Right kidney (tissue), 9 donors: ENCODE measurements at places on chromosomes 1 and 21.

GRCh38 chr1:157584503-157584902 is 13.4 kb downstream of the FCRL4 start:
- no peak for DNase-seq

DNA sequence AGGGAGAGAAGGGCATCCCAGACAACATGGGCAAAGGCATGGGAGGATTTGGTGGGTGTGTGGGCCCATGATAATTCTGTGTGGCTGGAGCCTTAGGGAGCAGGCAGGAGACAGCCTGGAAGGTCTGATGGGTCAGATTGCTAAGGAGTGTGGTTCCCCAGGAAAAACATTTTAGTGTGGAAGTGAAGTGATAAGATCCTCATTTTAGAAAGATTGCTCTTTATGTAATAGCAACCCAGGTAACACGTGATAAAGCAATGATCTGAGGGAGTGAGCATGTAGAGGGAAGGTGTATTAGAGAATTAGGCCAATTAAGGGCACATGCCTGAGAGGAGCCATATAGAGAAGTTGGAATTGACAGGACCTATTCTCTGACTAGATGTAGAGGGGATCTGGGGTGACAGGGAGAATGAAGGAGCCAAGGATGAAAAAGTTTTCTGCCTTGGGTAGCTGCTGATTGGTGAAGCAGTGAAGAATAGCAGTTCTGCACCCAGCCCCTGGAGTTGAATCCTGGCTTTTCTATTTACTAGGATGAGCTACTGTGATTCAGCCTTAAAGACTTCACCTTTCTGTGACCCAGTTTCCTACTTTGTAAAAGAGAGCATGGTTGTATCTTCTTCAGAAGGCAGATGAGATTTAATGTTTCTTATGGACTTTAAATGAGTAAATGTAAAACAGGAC is 18.7 kb upstream of the SLAMF6 start:
- no peak for DNase-seq

DNA sequence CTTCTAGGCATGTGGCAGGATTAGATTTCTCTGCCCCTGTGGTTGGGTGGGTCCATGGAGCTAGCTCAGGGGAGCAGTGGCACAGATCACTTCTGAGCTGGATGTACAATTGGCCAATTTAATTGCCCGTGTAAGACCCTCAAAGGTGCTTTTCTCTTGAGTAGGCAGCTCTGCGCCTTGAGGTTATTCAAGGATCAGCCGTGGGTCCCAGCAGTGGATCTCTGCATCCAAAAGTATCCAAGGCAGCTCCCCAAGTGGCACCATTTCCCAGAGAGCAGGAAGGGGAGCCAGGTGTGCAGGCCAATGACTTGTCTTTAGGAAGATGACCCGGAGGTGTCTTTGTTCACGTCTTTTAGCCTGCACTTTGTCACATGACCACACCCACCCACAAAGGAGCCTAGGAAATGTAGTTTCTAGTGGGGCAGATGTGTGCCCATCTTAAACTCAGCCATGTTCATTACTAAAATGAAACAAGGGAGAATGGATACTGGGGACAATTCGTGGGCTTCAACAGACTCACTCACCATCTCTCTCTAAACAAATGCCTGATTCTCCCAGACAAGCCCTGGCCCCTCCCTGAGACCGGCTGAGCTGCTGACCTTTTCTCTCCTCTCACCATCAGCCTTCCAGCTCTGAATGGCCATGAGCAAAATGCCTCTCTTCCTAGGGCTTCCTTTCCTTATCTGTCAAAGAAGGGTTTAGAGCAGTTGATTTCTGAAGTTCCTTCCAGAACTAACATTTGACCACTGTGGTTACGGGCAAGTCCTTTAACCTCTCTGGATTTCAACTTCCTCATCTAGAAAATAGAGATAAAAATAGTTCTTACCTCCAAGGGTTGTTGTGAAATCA is 41.4 kb upstream of the TENT5C start:
- no peak for DNase-seq

DNA sequence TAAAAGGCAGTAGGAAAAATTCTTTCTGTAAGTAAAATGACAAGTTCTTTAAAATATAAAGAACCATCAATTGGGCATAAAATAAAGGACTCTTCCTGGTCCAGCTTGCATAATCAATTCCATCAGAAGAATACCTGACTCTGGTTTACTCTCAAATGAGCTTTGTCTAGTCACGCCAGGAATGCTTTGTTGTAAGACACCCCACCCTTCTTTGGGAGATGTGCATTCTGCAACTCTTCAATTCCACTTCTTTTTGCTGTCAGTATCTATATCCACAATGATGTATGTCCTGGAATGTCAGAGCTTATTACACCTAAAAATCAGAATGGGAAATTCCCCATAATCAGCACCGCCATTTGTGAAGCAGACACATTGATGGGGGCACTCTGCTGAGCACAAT is 76.1 kb downstream of the PTPN14 start:
- DNase-seq, result no peak

DNA sequence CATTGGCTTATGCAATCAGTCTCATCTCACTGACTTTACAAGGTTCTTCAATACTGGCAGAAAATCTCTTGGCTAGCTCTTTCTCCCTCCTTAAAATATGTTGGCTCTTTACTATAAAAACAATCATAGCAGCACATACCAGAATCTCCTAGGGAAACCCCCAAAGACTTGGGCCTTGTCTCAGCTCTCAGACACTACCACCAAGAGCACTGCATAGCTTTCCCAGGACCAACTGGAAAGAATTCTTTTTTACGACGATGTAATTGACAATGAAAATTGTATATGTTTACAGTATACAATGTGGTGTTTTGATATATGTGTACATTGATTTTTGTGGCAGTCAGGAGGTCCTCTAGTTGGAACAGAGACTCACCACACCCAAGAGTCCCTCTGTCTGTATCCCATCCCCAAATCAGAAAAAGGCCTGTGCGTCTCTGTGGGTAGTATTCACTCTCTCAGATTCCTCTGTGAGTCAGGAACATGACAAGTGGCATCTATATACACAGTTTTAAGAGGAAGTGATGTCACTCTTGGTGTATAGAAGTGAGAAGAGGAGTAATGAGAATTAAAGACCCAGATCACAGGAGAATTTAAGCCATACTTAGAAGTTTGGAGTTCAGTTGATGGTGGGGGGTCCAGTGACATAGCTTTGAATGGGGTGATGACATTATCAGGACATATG is 21.1 kb downstream of the SMAP2 start:
- DNase-seq, result no peak

DNA sequence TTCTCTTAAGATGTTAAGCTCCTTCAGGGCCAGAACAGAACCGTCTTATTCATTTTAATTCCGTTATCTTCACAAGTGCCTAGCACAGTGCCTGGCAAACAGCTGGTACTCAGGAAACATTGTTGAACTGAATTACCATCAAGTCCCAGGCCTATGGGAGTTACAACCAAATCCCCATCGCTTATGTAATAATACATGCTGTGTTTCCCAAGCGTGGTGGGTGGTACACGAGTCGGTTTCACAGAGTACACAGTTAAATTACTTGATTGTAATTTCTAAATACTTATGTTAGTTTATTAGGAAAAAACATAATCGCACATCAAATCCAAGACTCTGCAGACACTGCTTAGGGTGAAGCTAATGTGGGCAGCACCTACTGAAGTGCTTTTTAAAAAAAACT is 1.0 kb downstream of the ANGEL2 start:
- DNase-seq, result no peak

- no peak for DNase-seq
These were observed 4.9 kb downstream of the AADACL4 start for GRCh38 chr1:12648741-12649140.

DNA sequence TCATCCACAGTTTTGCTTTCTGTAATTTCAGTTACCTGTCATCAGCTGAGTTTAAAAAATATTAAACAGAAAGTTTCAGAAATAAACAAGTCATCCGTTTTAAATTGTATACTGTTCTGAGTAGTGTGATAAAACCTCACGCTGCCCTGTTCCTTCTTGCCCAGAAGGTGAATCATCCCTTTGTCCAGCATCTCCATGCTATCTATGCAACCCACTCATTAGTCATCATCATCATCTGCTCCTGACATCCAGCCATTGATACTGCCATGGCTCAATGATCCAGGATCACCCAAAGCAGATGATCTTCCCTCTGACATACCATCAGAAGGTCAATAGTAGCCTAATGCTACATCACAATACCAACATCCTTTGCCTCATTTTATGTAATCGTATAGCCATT is 198.3 kb downstream of the SLC44A5 start:
- DNase-seq, result no peak

GRCh38 chr1:232558954-232559353 is 71.0 kb downstream of the SIPA1L2 start:
- no peak for DNase-seq

DNA sequence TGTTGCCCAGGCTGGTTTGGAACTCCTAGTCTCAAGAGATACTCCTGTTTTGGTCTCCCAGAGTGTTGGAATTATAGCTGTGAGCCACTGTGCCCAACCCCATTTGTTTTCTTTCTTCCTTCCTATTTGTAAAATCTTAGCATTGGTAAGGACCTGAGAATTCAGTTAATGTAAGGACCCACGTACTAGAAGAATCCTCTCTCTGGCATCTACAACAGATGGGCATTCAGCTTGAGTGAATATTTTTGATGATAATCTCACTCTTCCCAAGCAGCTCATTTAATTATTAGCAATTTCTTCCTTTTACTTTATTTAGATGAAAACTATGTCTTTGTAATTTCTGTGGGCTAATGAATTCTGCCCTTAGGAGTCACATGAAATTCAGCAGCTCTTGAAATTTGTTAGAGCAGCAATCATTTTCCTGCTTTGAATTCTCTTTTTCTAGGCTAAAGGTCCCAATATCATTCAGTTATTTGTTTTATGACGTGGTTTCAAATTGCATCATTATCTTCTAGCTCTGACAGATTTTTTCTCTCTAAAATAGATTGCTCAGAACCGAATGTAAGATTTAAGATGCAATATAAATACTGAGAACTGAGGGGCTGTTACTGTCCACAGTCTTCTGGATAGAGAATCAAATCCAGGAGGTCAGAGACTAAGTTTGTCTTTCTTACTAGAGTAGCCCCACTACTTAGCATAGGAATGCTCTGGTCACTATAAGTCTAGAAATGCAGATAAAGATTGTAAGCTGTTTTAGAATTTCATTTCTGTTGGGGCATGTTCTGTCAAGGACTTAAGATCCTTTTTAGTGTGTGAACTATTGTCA is 59.4 kb downstream of the EPB41 start:
- DNase-seq, result no peak
